ENCODE measurements at places on chromosomes 1 and 21. TPM values are rescaled to one million over a fixed set of nuclear protein-coding genes. Genes with fewer than 3 reads are reported as not detected.
A peak's percentile ranks its signal among the peaks of the same experiment; 100 is the strongest.

DNA sequence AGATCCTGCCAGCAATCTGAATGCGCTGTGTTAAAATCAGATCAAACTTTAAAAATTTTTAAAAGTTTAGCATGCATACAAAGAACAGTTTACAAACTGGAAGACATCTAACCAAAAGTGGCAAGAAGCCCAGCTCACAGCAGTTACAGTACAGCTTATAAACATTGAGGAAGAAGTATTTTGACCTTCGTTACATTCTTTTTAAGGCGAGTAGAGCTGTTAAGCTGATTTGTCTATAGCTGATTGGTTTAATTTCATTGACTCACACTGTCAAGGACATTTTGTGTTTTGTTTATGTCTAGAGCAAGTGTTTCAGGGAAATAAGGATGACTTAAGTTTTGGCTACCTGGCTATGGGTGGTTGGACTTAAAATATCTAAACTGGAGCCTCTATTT is 3.0 kb upstream of the PGM1 start:
- no peak overlapping the region for H3K27ac ChIP-seq
- no peak for DNase-seq
- no peak overlapping the region for H3K4me3 ChIP-seq

DNA sequence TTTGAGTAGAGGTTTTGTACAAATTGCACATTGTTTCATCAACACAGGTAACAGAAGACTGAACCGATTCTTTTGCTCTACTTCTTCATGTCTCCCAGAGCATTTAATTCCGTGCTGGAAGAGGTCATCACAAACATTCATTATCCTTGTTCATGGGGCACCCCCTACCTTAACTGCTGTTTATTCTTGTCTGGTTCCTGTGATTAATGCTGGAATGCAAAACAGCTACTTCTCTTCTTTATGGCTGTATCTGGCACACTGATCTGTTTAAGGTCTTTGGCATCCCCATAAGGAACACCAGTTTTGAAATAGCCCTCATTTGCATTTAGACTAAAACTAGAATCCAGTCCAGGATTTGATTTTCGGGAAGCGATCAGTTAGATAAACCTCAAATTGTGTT is 42.2 kb downstream of the NTNG1 start:
- no peak overlapping the region for H3K27ac ChIP-seq
- H3K4me3 ChIP-seq = no peak overlapping the region
- DNase-seq = no peak

DNA sequence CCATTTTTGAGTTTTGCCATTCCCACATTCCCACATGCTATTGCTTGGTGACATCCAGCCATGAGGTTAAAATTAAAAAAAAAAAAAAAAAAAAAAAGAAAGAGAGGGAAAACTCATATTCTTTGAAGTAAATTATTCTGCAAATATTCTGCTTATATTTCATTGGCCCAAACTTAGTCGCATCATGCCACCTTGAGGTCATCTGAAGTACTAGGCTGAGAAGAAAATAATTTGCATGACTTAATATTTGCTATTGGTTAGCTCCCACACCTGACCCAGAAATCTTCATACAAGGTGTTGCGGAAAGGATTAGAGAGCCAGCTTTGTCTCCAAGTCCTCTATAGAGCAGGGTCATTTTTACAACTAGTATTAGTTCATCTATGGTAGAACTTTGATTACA is 2206.0 kb downstream of the MRPL39 start:
- H3K36me3 ChIP-seq = no peaks in the 10 kb centered on the region
- no peak for DNase-seq
- no peaks in the 10 kb centered on the region for H3K27me3 ChIP-seq
- H3K4me3 ChIP-seq = no peak overlapping the region

DNA sequence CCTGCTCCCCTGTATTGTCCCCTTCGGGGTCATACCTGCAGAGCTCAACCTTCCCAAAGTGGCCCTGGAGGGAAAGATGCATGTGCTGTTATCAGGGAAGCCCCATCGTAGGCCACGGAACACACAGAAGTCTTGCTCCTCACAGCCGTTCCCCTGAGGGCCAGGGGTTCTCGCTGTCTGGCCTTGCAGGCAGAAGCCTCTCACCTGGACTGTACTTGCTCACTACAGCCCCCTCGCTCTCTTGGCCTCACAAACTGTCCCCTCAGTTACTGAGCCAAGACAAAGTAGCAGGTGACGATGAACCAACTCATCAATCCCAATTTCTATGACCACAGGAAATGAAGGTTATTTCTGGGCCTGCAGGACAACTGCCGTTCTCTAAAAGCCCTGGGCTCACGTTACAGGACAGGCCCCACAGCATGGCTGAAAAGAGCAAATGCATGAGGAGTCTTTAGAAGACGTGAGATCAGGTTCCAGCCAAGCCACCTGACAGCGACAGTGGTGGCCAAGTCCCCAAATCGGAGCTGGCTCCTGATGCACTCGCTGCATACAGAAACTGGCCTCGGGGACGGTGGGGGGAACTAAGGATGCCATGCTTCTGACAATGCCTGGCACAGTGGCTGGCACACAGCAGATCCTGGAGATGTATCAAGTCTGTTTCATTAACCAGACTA is 95.0 kb downstream of the RAVER2 start:
- no peak overlapping the region for H3K27ac ChIP-seq
- peaks cover 96% of the 10 kb centered on the region for H3K36me3 ChIP-seq
- H3K4me1 ChIP-seq = peaks cover 14% of the 10 kb centered on the region
- H3K4me3 ChIP-seq = no peak overlapping the region
- DNase-seq = no peak

DNA sequence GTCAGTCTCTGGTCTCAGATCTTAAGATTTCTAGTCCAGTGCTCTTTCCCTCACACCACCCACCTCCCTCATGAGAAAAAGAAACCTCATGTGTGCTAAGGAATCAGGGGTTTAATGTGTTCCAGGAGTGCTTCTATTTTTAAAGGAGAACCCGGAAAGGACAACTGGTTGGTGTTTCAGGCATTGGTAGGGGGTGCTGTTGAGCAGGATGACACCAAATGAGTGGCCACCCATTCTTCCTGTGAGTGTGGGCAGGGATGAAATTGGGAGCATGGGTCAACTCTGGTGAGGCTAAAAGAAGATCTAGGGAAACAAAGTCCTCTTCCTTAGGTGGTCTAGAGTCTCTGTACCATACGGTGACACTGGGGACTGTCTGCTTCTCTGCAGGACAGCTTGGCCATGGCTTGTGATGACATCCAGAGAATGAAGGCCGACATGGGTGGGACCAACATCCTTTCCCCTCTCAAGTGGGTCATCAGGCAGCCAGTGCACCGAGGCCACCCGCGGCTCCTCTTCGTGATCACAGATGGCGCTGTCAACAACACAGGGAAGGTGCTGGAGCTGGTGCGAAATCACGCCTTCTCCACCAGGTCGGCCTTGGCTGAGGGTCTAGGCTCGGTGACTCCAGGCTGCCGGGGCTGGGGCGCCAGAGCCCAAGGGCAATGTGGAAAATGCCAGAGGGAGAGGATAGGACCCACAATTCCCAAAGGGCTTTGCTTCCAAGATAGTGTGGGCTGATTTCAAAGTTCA is 39.3 kb downstream of the VWA5B1 start:
- DNase-seq = no peak
- no peak overlapping the region for H3K27ac ChIP-seq
- no peaks in the 10 kb centered on the region for H3K36me3 ChIP-seq
- peaks cover 5% of the 10 kb centered on the region for H3K4me1 ChIP-seq
- peaks cover 5% of the 10 kb centered on the region for H3K27me3 ChIP-seq

- no peak for DNase-seq
- no peaks in the 10 kb centered on the region for H3K27me3 ChIP-seq
- H3K36me3 ChIP-seq = no peaks in the 10 kb centered on the region
- no peaks in the 10 kb centered on the region for H3K4me1 ChIP-seq
Measured at GRCh38 chr21:30072496-30072895, 94.1 kb downstream of the CLDN17 start.

DNA sequence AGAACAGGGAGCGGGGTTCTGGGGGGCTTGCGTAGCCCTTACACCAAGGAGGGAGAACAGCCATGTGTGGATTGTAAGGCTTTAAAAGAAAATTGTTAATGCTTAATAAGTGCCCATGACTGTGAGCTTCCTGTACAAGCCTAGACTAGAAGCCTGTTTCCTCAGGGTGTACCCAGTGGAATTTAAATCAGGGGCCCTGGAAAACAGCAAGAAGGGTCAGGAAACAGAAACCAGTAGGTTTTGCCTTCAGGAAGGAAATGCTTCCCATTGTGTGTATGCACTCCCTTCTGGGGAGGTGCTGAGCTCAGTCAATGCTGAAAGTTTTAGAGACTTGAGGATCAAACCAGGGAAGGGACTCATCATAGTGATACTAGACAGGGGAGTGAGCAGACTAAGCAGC is 12.7 kb downstream of the UTP11 start:
- no peaks in the 10 kb centered on the region for H3K27me3 ChIP-seq
- no peak overlapping the region for H3K4me3 ChIP-seq
- H3K36me3 ChIP-seq = peaks cover 59% of the 10 kb centered on the region
- DNase-seq = no peak

GRCh38 chr1:231139125-231139649 is 22.7 kb upstream of the TRIM67 start:
- peaks cover 14% of the 10 kb centered on the region for H3K4me1 ChIP-seq

DNA sequence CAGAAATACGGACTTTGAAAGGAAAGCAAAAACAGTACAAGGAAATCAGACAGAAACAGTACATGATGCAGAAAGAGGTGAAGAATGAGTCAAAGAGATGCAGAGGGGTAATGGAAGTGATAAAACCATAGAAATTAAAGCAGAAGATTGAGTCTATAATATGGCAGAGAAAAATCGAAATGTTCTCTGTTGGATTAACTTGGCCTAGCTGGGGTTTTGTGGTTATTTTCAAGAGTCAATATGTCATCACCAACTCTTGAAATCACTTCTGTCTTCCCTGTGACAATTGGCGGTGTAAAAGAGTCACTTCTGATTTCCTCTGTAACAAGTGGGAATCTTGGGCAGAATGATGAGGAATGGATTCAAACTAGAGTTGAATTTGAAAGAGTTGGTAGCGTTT is 7.4 kb downstream of the YTHDF2 start:
- DNase-seq = no peak
- peaks cover 97% of the 10 kb centered on the region for H3K4me1 ChIP-seq
- peaks cover 80% of the 10 kb centered on the region for H3K36me3 ChIP-seq
- H3K27ac ChIP-seq = no peak overlapping the region
- H3K4me3 ChIP-seq = peak overlapping the region; percentile 18
- no peaks in the 10 kb centered on the region for H3K27me3 ChIP-seq

DNA sequence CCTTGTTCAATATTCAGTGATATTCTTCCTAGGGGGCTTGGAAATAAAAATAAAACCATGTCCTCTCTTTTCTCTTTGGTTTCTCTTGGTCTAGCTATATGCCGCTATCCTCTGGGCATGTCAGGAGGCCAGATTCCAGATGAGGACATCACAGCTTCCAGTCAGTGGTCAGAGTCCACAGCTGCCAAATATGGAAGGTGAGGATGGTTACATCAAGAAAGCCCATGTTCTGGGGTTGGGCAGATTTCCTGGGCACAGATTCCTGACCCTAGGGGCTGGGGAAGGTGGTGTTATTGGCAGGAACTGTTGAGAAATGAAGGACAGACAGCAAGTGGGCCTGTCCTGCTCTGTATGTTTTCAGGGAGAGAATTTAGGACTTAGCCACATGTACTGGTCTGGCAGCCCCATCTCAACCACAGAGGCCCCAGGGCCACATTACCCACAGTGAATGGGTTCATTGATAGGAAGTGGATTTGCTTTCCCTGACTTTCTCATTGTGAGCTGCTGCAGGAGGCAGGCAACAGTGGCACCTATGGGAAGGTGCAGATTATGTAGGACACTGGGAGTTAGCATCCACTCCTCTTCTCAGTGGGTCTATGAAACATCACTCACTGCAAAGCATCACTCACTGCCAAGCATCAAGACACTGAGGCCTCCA is 37.4 kb upstream of the HSD17B7 start:
- no peak for DNase-seq
- no peak overlapping the region for H3K4me3 ChIP-seq
- H3K27ac ChIP-seq = no peak overlapping the region
- H3K36me3 ChIP-seq = peaks cover 8% of the 10 kb centered on the region

- H3K27me3 ChIP-seq = no peaks in the 10 kb centered on the region
- H3K27ac ChIP-seq = no peak overlapping the region
- no peak overlapping the region for H3K4me3 ChIP-seq
- peaks cover 6% of the 10 kb centered on the region for H3K4me1 ChIP-seq
- no peak for DNase-seq
Measured at GRCh38 chr1:150295476-150295875, 1.8 kb downstream of the MRPS21 start.

- no peak overlapping the region for H3K4me3 ChIP-seq
- no peak overlapping the region for H3K27ac ChIP-seq
- H3K4me1 ChIP-seq = no peaks in the 10 kb centered on the region
Measured at GRCh38 chr1:231045286-231045685, 5.2 kb upstream of the FAM89A start.

- DNase-seq = no peak
- H3K27ac ChIP-seq = peak overlapping the region; percentile 96
- H3K4me3 ChIP-seq = peak overlapping the region; percentile 78
- H3K36me3 ChIP-seq = no peaks in the 10 kb centered on the region
Measured at GRCh38 chr1:85199667-85200462, 951 bp downstream of the SYDE2 start.

- no peaks in the 10 kb centered on the region for H3K27me3 ChIP-seq
- peaks cover 64% of the 10 kb centered on the region for H3K36me3 ChIP-seq
- no peak for DNase-seq
- H3K4me3 ChIP-seq = no peak overlapping the region
Measured at GRCh38 chr1:222557148-222557547, 9.2 kb upstream of the HHIPL2 start.

- no peak overlapping the region for H3K4me3 ChIP-seq
- H3K27me3 ChIP-seq = no peaks in the 10 kb centered on the region
- no peak for DNase-seq
- no peaks in the 10 kb centered on the region for H3K4me1 ChIP-seq
- no peaks in the 10 kb centered on the region for H3K36me3 ChIP-seq
- no peak overlapping the region for H3K27ac ChIP-seq
Measured at GRCh38 chr21:28899744-28900143, 92.9 kb downstream of the LTN1 start.

- no peaks in the 10 kb centered on the region for H3K36me3 ChIP-seq
- no peaks in the 10 kb centered on the region for H3K27me3 ChIP-seq
- no peak overlapping the region for H3K4me3 ChIP-seq
- no peak overlapping the region for H3K27ac ChIP-seq
Measured at GRCh38 chr1:33501309-33501708, 28.9 kb downstream of the ZSCAN20 start.

GRCh38 chr1:167792188-167792565 is 70.4 kb downstream of the MPZL1 start:
- H3K36me3 ChIP-seq = peaks cover 33% of the 10 kb centered on the region
- no peak for DNase-seq
- H3K27ac ChIP-seq = peak overlapping the region; percentile 24
- no peak overlapping the region for H3K4me3 ChIP-seq
- H3K27me3 ChIP-seq = no peaks in the 10 kb centered on the region

- no peaks in the 10 kb centered on the region for H3K4me1 ChIP-seq
- H3K4me3 ChIP-seq = no peak overlapping the region
- DNase-seq = peak; percentile 63
- no peaks in the 10 kb centered on the region for H3K36me3 ChIP-seq
- no peaks in the 10 kb centered on the region for H3K27me3 ChIP-seq
Measured at GRCh38 chr1:210407207-210407886, 78.6 kb downstream of the HHAT start.

- H3K27me3 ChIP-seq = peaks cover 15% of the 10 kb centered on the region
- H3K4me3 ChIP-seq = no peak overlapping the region
- DNase-seq = peak; percentile 57
- peaks cover 32% of the 10 kb centered on the region for H3K4me1 ChIP-seq
Measured at GRCh38 chr21:42640486-42640885, 12.9 kb upstream of the PDE9A start.

The RNU1-1 gene
- total RNA-seq = 6,803 TPM

The PATJ gene
- total RNA-seq = 63.9 TPM

The KCNA2 gene
- total RNA-seq = 0.77 TPM

The CRNN gene
- not detected for total RNA-seq

The USP25 gene
- total RNA-seq = 74.4 TPM

The OR2L5 gene
- total RNA-seq = not detected

All from lower lobe of right lung (tissue), 2 donors.